ENCODE measurements at places on chromosomes 1 and 21. TPM values are rescaled to one million over a fixed set of nuclear protein-coding genes. Genes with fewer than 3 reads are reported as not detected.

- DNase-seq = no peak
- no peaks in the 10 kb centered on the region for H3K27me3 ChIP-seq
- no peak overlapping the region for H3K4me3 ChIP-seq
- H3K27ac ChIP-seq = no peak overlapping the region
These were observed 80.7 kb downstream of the POU2F1 start for GRCh38 chr1:167301355-167301754.

OR2L5 gene
- total RNA-seq = not detected

KIF17 gene
- total RNA-seq = not detected

DNA sequence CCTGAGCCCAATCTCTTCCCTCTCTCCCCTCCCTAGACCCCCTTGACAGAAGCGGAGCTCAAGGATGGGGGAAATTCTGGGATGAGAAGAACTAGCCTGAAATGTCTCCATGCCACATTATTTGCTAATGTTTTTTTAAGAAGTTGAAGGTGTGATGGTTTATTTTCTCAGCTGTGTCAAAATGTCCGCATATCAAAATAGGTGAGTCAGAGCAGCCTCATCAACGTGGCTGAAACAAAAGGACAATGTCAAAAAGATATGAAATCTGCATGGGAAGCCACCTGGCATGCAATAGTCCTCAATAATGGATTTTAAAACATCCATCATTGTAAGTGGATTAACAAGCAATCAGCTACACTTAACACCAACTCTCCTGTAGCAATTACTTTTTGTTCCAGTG is 101.4 kb downstream of the BEND5 start:
- H3K4me3 ChIP-seq = no peak overlapping the region
- DNase-seq = no peak

GRCh38 chr1:106406114-106406513 is 650.4 kb upstream of the PRMT6 start:
- no peaks in the 10 kb centered on the region for H3K27me3 ChIP-seq
- no peaks in the 10 kb centered on the region for H3K4me1 ChIP-seq
- H3K27ac ChIP-seq = no peak overlapping the region
- no peaks in the 10 kb centered on the region for H3K36me3 ChIP-seq

- H3K4me1 ChIP-seq = no peaks in the 10 kb centered on the region
- H3K27me3 ChIP-seq = no peaks in the 10 kb centered on the region
- DNase-seq = no peak
- H3K4me3 ChIP-seq = no peak overlapping the region
These were observed 191.7 kb downstream of the DISC1 start for GRCh38 chr1:231818337-231818736.

DNA sequence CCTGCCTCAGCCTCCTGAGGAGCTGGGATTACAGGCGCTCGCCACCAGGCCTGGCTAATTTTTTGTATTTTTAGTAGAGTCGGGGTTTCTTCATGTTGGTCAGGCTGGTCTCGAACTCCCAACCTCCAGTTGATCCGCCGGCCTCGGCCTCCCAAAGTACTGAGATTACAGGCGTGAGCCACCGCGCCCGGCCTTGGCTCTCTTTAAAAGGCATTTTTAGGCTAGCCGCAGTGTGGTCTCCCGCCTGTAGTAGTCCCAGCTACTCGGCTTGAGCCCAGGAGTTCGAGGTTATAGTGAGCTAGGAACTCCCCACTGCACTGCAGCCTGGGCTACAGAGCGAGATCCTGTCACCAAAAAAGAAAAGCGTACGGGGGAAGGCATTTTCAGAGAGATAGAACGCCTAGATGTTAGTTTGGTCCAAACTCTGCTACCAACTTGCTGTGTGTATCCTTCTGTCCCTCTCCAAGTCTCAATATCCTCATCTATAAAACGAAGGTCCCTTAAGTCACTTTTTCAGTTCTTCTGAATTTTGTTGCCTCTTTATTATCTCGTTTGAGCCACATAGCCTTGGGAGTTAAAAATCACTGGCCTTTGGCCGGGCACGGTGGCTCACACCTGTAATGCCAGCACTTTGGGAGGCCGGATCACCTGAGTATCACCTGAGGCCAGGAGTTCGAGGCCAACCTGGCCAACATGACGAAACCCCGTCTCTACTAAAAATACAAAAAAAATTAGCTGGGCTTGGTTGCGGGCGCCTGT is 734 bp downstream of the MED18 start:
- peak overlapping the region; percentile 94 for H3K4me3 ChIP-seq
- no peaks in the 10 kb centered on the region for H3K27me3 ChIP-seq

ADAMTS4 gene
- 10.6 TPM for total RNA-seq

CFAP107 gene
- not detected for total RNA-seq

MCL1 gene
- 228 TPM for total RNA-seq

AK2 gene
- 328 TPM for total RNA-seq

DNA sequence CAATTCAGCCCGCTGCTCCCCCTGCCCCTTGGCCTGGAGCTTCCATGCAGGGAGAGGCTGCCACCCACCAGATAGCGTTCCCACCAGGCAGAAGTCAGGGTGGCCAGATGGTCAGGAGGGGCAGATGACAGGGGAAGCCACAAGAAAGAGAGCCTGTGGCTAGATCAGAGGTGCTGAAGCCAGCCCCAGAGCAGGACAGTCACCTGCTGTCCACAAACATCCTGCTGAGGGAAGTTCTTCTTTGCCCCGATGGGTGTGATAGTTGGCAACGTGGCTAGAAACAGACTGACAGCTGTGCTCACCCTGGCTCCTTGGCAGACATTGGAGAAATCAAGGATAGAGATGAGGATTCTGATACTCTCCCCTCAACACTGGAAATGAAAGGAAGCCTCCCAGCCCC is 27.2 kb upstream of the SRP9 start:
- no peak for DNase-seq
- no peak overlapping the region for H3K27ac ChIP-seq
- H3K27me3 ChIP-seq = no peaks in the 10 kb centered on the region
- H3K4me3 ChIP-seq = no peak overlapping the region
- H3K36me3 ChIP-seq = no peaks in the 10 kb centered on the region

BSND gene
- total RNA-seq = not detected

- no peaks in the 10 kb centered on the region for H3K27me3 ChIP-seq
- DNase-seq = no peak
- H3K36me3 ChIP-seq = peaks cover 25% of the 10 kb centered on the region
- H3K4me3 ChIP-seq = no peak overlapping the region
- peaks cover 50% of the 10 kb centered on the region for H3K4me1 ChIP-seq
These were observed 54.9 kb downstream of the CD46 start for GRCh38 chr1:207806531-207807325.

GRCh38 chr1:182611787-182612186 is 7.6 kb upstream of the RGS16 start:
- H3K4me1 ChIP-seq = peaks cover 54% of the 10 kb centered on the region
- no peak for DNase-seq
- H3K4me3 ChIP-seq = no peak overlapping the region

SHE gene
- not detected for total RNA-seq

DNA sequence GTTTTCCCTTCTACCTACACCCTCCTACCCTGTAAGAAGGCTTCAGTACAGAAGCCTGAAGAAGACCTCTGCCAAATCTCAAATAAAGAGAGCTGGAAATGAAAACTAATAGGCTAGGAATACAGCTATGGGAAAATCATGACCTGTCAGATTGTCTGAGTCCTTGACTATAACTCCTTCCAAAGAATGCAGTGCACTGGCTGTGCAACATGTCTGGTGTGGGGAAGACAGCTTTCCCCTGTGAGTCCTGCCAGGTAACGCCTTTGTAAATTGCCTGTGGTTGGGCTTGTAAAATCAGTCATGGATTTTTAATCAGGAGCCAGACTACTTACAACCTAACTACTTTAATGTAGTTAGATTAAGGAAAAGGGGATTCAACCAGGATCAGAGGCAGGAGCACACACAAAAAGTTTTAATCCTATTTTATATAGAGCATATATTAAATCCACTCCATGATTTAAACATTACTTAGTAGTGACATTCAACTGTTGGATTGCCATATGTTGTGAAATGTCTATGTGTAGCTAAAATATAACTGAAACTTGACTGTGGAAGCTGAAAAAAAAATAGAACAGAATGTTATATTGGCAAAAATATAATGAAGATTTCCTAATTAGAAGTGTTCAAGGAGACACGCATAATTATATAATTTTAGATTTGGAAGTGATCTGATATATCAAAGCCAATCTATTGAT is 1667.8 kb downstream of the KCNT2 start:
- H3K27me3 ChIP-seq = no peaks in the 10 kb centered on the region
- no peaks in the 10 kb centered on the region for H3K36me3 ChIP-seq
- no peaks in the 10 kb centered on the region for H3K4me1 ChIP-seq
- no peak overlapping the region for H3K27ac ChIP-seq
- no peak overlapping the region for H3K4me3 ChIP-seq
- no peak for DNase-seq

GRCh38 chr1:39833621-39834385 is 45.1 kb upstream of the BMP8B start:
- no peak overlapping the region for H3K4me3 ChIP-seq
- H3K27ac ChIP-seq = no peak overlapping the region
- no peaks in the 10 kb centered on the region for H3K4me1 ChIP-seq

POTED gene
- total RNA-seq = not detected

TLR5 gene
- total RNA-seq = 0.67 TPM

DNA sequence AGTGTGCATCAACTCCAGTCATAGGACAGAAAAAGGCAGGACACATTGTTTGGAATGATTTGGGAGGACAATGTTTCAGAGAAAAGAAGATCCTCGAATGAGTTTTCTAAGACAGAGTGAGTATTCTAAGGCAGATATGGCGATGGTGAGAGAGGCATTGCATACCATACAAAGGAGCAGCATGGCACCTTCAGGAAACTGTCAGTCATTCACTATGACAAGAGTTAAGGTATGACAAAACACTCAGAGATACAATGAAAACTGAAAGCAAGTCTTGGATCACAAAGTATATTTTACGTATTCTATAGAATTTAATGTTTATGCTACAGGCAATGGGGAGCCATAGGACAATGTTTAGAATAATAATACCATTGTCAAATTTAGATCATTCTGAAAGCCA is 337.4 kb upstream of the LYPLAL1 start:
- no peak overlapping the region for H3K27ac ChIP-seq
- H3K4me1 ChIP-seq = no peaks in the 10 kb centered on the region
- no peak for DNase-seq
- H3K4me3 ChIP-seq = no peak overlapping the region

FCRL6 gene
- total RNA-seq = not detected

- no peak overlapping the region for H3K4me3 ChIP-seq
- H3K27ac ChIP-seq = no peak overlapping the region
- H3K36me3 ChIP-seq = no peaks in the 10 kb centered on the region
- no peaks in the 10 kb centered on the region for H3K27me3 ChIP-seq
These were observed 806.2 kb downstream of the PLA2G4A start for GRCh38 chr1:187634940-187635339.

PYCR2 gene
- 149 TPM for total RNA-seq

SPATA1 gene
- total RNA-seq = 2.7 TPM

GRCh38 chr1:58804853-58805565 is 21.2 kb upstream of the JUN start:
- no peak for DNase-seq
- H3K27me3 ChIP-seq = no peaks in the 10 kb centered on the region
- H3K4me1 ChIP-seq = peaks cover 11% of the 10 kb centered on the region
- H3K27ac ChIP-seq = no peak overlapping the region
- no peak overlapping the region for H3K4me3 ChIP-seq
- H3K36me3 ChIP-seq = peaks cover 4% of the 10 kb centered on the region

DNA sequence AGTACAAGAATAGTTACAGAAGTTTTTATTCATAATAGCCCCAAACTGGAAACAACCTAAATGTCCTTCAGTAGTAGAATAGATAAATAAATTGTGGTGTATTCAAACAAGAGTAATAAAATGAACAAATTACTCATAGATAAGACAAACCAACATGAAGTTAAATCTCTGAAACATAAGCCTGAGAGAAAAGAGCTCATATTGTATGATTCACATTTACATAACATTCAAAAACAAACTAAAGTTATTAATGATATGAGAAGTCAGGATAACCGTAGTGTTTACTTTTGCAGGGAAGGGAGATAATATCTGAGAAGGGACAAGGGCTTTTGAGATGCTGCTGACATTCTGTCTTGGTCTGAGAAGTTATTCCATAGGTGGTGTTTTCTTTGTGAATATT is 13.5 kb downstream of the STPG1 start:
- no peak for DNase-seq
- no peak overlapping the region for H3K4me3 ChIP-seq
- H3K27ac ChIP-seq = no peak overlapping the region
- H3K36me3 ChIP-seq = peaks cover 13% of the 10 kb centered on the region

DNA sequence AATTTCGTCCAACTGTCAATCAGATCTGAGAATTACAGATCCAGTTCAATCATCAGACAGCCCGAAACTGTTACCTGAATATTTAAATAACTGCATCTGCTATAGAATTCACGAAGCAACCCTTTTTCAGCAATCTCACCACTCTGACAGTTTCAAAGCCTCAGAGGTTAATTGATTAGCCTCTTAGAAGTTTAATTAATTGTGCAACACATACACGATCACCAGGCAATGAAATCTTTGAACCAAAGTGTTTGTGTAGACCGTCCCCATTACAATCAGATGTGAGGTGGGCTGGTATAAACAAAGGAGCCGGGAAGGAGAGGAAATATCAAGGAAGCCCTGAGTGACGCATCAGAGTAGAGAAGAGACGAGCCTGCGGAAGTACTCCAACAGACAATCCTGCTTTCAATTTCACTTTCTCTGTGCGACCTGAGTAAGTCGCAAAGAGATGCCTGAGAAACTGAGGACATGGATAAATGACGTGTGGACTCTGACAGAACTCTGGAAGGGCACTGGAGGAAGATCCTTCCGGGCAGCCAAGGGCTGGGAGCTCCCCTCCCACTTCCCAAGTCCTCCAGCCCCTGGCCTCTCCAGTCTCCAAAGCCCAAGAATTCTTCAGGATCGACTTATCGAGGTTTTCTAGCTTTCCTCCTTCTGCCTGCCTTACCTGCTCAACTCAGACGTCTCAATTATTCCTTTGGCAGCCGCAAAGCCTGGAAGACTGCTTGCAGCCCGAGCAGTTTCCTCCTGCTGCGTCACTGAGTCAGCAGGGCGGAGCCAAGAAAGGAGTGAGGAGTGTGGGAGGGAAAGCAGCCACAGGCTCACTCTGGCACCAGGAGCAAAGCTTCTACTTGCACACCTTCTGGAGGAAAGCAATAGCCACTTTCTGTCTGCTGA is at the start of gene RNASEL:
Gene RNASEL (minus strand): TSS at position 757 of the 897 bp plus-strand sequence. CDS start 2,450 bp downstream, outside the sequence.
- peak; percentile 62 for DNase-seq
- H3K27me3 ChIP-seq = no peaks in the 10 kb centered on the region
- peaks cover 50% of the 10 kb centered on the region for H3K4me1 ChIP-seq
- H3K36me3 ChIP-seq = peaks cover 2% of the 10 kb centered on the region
- H3K4me3 ChIP-seq = peak within 1 kb of the TSS; percentile 86

- H3K4me1 ChIP-seq = peaks cover 18% of the 10 kb centered on the region
- H3K36me3 ChIP-seq = peaks cover 2% of the 10 kb centered on the region
- no peak overlapping the region for H3K27ac ChIP-seq
These were observed 9.1 kb downstream of the CDKN2C start for GRCh38 chr1:50978852-50979781.

SPATC1L gene
- total RNA-seq = 8.0 TPM

All from activated naive CD4-positive, alpha-beta T cell treated with anti-CD3 and anti-CD28 coated beads for 36 hours (primary cell).